ENCODE measurements at places on chromosomes 12 and 14. TPM values are rescaled to one million over a fixed set of nuclear protein-coding genes. Genes with fewer than 3 reads are reported as not detected.
A peak's percentile ranks its signal among the peaks of the same experiment; 100 is the strongest.

GRCh38 chr12:10667581-10667980 lies 6.3 kb downstream of the STYK1 start:
- DNase-seq: no peak

DNA sequence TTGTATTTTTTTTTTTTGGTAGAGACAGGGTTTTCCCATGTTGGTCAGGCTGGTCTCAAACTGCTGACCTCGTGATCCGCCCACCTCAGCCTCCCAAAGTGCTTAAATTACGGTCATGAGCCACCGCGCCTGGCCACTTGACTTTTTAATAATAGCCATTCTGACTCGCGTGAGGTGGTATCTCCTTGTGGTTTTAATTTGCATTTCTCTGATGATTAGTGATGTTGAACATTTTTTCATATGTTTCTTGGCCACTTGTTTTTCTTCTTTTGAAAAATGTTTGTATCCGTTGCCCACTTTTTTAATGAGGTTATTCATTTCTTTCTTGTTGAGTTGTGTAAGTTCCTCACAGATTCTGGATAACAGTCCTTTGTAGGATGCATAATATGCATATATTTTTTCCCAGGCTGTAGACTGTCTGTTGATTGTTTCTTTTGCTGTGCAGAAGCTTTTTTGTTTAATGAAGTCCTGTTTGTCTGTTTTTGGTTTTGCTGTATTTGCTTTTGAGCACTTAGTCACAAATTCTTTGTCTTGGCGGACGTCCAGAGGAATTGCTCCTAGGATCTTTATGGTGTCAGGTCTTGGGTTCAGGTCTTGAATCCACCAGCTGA lies 10.3 kb upstream of the PGAM5 start:
- no peak for DNase-seq

- DNase-seq: no peak
Measured at GRCh38 chr14:71645656-71646055, 286.6 kb upstream of the RGS6 start.

DNA sequence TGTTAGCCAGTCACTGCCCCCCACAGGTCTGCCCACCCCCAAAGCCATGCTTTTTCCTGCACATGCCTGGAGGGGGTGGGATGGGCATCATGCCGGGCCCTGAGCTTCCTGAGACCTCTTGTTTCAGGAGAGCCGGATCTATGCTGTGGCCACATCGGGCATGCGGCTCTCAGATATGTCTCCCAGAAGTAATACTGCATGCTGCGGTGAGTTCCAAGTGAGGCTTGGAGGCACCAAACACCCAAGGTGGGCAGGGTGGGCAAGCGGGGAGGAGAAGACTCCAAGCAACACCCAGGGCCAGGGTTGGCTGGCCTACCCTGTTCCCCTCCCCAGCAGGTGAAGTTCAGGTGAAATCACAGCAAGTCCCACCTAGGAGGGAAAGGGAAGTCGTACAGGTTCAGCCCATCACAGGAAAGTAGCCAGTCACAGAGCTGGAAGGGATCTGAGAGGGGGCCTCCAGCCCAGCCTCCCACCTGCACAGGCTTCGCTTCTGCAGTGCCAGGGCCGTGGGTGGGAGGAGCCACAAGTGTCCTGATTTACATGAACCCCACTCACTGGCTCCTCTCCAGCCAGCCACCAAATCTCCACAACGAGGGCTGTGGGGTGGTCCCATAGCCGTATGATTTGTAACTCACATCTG lies 30.9 kb downstream of the PIGH start:
- DNase-seq: no peak

DNA sequence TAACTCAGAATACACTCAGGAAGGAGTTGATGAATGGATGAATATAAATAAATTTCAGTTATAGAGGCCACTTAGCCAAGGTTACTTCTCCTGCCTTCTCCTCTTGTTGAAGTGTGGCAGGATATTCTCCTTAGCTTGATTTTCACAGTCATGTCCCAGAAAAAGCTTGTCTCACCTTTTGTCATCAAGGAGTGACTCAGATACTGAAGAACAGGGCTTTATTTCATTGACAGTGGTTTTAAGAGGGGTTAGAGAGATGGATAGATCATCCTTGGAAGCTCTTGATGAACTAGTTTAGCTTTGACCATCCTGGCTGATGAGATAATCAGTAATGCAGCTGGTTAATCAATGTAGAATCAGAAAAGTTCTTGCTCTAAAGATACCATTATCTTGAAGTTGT lies 35.0 kb upstream of the CFAP54 start:
- peak; percentile 69 for DNase-seq

GRCh38 chr12:113238309-113238708 lies 17.0 kb downstream of the TPCN1 start:
- no peak for DNase-seq

- no peak for DNase-seq
Measured at GRCh38 chr12:17266856-17267255, 660.9 kb upstream of the LMO3 start.

DNA sequence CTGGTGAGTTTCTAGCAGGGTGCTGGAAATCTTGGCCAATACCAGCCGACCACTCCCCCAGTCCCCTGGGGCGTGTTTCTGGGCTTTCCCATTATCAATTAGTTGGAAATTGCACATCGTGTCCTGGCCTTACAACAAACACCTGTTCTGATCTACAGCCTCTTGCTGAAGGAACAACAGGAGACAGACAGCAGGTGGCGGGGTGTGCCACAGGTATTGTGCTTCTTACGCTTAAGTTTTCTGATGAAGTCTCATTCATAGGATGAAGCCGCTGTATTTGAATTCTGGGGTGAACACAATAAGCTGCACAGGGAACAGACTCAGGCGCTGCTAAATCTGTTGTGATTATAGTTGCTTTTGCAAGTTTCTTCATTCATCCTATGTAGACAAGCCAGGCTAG lies 703 bp downstream of the HIGD1C start:
- no peak for DNase-seq

DNA sequence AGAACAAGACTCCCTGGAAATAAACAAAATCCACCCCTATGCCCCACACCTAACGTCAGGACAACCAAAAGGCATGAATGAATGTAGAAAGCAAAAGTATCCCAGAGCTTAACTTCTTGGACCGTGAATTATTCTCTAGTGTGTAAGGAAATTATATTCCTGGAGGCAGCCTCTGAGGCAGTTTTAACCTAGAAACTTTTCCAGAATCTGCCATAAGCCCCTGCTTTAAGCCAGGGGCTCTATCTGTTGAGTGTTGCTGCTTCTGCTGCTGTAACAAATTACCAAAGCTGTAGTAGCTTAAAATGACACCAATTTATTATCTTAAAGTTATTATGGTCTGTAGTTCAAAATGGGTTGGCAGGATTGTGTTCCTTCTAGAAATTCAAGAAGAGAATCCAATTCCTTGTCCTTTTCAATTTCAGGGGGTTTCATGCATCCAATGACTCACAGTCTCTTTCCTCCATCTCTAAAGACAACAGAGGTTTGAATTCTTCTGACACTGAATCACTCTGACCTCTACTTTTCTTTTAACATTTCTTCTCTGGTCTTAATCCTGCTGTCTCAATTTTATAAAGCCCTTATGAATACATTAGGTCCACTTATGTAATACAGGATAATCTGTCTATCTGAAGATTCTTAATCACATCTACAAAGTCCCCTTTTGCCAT lies 242.7 kb downstream of the ATXN7L3B start:
- peak; percentile 86 for DNase-seq

DNA sequence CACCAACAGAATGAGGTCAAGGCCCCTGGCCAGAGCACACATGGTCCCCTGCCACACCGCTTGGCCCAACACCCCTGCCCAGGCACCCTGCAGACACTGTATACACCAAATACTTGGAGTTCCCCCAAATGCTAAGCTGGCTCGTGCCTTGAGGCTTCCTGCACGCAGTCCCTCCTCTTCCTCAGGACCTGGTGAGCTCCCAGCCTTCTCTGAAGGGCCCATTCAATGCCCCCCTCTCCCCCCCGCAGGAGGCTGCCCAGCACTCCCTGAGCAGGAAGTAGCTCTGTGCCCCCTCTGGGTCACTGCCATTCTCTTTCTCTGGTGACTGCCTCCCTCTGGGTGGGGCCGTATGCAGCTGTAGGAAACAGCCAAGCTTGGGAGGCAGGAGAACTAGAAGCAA lies 75.3 kb downstream of the ITPK1 start:
- no peak for DNase-seq

DNA sequence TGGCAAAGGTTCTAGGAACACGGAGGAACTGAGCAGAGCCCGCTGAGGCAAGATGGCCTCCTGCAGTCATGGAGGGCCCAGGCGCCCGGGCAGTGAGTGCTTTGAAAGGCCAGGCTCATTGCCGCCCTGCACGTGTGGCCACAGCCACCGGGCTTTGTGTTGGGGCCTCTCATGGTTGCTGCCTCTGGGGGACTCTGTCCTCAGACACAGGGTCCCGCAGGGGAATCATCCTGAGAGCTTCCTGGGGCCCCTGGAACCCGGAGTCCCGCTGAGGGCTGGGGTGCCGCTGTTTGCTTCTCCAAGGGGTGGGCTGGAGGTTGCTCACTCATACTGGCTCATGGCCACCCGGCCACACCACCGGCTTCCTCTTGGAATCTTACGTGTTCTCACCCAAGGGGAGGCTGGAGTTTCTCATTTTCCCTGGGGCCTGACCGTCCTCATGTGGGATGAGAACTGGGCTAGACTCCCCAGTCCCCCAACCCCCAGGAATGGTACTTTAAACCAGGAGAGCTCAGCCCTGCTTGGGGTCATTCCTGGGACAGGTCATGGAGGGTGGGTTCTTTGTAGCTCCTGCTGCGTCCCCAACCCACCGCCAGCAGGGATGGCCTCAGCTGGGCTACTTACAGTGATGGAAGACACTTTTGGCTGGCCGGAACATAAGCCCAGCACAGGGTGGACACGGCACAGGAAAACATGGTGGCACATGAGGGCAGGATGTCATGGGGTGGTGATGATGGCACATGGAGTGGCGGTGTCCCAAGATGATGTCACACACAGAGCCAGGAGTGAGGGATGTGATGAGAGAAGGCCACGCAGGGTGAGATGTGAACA lies 21.1 kb upstream of the LRTM2 start:
- DNase-seq: no peak

GRCh38 chr12:119393677-119394076 lies 59.1 kb downstream of the CCDC60 start:
- no peak for DNase-seq

- DNase-seq: no peak
Measured at GRCh38 chr14:57403521-57403864, 13.1 kb downstream of the NAA30 start.

DNA sequence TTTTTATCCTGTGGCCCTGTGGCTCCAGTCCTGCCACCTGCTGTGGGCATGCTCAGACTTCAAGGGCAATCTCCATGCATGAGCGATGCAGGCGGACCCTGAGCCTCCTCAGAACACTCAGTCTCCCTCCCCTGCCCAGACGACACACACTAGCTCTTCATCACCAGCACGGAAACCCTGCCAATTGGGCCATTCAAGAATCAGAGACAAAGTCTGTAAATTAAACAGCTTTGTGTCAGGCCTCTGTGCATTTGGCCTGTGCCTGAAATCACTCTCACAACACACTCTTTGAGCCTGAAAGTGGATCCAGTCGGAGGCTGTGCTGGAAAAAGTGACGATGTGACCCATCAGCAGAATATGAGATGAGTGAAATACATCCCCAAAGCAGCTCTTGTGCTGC lies 12.5 kb downstream of the POU6F1 start:
- no peak for DNase-seq

DNA sequence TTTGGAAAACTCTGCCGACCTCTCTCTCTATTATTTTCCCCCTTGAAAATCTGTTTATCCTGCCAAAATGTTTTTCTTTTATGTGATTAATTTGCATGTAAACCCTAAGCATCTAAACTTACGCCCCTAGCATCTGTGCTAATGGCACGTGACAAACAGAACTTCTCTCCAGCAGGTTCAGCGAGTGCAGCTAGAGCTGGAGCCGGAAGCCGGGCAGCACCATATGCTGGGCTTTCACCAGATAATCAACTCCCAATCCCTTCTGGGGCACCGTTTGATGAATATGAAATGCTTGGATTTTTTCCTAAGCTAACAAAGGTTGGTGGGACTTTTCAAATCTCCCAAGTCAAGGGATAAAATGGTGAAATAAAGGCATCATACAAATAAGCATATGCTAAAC lies 667.5 kb upstream of the TMEM132C start:
- no peak for DNase-seq

DNA sequence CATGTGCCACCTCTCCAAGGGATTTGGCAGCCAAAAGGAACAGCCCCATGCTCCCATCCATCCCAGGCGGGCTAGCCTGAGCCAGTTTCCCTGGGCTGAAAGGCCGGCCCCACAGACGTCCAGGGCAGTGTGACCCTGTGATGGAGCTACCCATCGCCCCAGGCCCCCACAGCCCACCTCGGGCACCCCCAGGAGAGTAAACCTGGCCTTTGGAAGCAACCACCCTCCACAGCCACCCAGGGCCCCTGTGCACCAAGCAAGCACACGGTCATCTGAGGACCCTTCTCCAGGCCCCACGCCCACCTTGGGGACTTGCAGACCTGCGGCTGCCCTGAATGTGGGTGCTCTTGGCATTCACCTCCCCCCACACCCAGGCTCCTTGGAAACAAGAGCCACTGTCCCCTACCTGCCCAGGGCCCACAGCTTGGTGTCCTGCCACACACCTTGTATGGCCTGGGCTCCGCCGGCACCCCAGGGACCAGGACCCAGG lies 8.4 kb downstream of the AHNAK2 start:
- no peak for DNase-seq

DNA sequence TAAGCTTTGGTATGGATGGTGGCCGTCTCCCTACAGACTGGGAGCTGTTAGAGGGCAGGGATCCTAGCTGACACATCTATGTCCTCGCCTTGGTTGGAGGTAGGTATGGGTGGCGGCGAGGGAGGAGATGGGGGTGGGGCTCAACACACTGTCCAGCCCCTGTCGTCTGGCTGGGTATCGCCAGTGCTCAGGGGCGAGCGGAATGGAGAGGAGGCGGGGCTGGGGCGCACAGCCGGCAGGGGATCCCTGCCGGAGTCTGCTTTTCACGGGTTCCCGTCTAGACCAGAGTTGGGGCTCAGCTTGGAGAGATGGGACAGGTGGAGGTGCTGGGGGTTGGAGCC lies 16.1 kb downstream of the TAMALIN start:
- no peak for DNase-seq

DNA sequence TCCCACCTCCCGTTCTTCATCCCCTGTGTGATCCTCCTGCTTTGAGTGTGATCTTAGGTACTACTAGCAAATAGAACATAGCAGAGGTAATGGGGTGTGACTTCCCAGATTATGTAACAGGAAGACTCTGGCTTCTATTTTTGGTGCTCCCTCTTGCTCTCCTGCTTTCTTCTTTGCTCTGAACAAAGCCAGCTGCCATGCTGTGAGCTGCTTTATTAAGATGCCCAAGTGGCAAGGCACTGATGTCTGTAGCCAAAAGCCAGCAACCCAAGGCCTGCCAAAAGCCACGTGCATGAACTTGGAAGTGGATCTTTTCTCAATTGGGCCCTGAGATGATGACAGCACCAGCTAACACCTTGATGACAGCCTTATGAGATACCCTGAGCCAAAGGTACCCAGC lies 5.8 kb upstream of the MFAP5 start:
- DNase-seq: no peak

GRCh38 chr14:44910821-44911220 lies 50.9 kb downstream of the KLHL28 start:
- no peak for DNase-seq

GRCh38 chr12:125540580-125541204 lies 475.5 kb downstream of the AACS start:
- DNase-seq: no peak

- DNase-seq: peak; percentile 58
Measured at GRCh38 chr14:59474172-59474571, 9.0 kb upstream of the GPR135 start.

SPTB gene
- 1.9 TPM for total RNA-seq

TAS2R9 gene
- total RNA-seq: not detected

SLC17A8 gene
- total RNA-seq: not detected

HOXC6 gene
- total RNA-seq: 2.0 TPM

TXNDC16 gene
- total RNA-seq: 1.8 TPM

APPL2 gene
- 17.5 TPM for total RNA-seq

PTGER2 gene
- not detected for total RNA-seq

MGST1 gene
- 25.5 TPM for total RNA-seq
